Cortex of kidney (tissue), 1 donor: ENCODE measurements at places on chromosomes 5 and 9.

GRCh38 chr9:72065076-72065475 is 4.7 kb upstream of the C9orf57 start:
- no peak for DNase-seq

GRCh38 chr5:103598997-103599566 is 36.5 kb upstream of the NUDT12 start:
- no peak for DNase-seq

DNA sequence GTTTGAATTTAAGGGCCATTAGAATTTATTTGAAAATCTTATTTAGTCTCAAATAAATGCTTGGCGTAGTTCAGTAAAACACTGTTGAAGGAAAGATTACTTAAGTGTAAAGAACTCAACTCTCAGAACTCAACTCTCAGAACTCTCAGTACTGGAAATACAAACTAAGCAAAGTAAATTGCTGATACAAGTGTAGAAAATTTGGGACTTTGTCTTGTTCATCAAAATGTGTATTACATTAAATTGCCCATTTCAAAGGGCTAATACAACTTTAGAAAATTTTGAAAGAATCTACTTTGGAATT is 99.4 kb downstream of the CSNK1G3 start:
- DNase-seq: no peak

GRCh38 chr5:128773378-128773777 is 191.9 kb upstream of the SLC27A6 start:
- no peak for DNase-seq

DNA sequence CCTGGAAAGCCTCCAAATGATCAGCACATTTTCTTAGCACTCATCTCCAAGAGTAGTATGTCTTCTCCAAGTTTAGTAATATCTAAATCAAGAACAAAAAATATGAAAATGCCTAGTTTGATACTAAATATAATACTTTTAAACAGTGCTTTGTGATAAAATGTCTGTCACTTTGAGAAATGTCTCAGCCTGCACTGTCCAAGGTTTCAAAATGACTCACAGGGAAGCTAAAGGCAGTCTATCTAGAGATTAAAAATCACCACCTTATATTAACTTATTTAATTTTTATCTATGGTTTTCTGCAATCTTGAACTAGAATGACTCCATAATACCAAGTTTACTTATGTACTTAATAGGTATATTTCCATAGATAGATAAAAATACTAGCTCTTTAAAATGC is 633.0 kb upstream of the C9orf72 start:
- DNase-seq: no peak

GRCh38 chr5:125042261-125042890 is 295.9 kb upstream of the ZNF608 start:
- no peak for DNase-seq

DNA sequence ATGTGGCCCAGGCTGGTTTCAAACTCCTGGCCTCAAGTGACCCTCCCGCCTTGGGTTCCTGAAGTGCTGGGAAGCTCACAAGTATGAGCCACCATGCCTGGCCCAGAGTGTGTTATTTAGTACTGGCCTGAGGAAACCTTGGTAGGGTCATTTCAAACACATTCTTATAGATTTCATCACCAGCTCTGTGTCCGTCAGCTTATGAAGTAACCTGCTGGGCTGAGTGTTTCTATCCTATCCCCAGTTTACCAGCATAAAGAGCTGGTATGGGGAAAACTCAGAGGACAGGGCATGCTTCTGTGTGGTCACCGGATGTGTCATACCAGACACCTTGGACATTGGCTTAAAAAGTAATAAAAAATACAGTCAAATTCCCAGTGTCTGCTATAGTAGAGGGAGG is 45.3 kb downstream of the PTPN3 start:
- DNase-seq: no peak

DNA sequence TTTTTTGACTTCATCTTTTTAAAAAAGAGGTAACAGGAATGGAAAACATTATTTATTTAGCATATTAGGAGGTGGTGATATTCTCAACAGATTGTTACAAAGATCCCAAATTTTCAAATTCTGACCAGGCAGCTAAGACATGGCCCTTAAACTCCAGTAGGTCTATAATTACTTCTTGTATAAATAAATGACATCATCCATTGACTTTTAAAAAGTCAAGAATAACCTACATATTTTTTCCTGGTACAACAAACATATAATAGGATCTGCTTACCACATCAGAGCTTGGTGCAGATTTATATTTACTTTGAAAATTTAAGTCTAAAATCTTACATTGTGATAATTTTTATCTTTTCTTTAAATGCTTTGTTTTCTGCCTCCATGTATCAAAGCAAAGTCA is 92.2 kb upstream of the TRPM3 start:
- DNase-seq: no peak

DNA sequence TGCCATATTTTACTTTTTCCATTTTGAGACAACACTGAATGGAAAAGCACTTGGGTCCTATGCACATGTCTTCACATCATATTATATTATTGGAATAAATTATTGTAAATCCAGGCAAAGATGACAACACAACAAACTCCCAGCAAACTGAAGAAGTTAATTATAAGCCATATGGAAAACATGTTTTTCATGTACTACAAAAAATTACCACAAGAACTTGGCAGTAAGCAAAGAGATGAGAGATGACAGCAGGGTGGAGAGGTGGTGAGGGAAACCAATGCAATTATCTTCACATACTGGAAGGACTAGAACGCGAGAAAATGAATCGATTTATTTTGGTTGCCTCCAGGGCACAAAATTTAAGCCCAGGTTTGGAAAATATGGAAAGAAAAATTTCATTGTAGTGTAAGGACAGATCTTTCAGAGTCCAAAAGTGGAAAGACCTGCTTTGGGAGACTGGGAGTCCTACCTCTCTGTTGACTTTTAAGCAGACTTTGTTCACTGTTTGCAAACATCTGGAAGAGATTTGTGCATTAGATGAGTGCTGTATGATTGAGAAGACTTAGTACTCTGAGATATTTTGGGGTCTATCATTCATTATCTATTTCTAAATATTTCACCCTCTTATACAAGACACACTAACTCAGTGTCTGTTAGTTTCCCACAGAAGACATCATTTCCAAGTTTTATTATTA is 138.0 kb downstream of the TMEM232 start:
- no peak for DNase-seq

GRCh38 chr5:50710838-50711237 is 44.4 kb downstream of the PARP8 start:
- no peak for DNase-seq

DNA sequence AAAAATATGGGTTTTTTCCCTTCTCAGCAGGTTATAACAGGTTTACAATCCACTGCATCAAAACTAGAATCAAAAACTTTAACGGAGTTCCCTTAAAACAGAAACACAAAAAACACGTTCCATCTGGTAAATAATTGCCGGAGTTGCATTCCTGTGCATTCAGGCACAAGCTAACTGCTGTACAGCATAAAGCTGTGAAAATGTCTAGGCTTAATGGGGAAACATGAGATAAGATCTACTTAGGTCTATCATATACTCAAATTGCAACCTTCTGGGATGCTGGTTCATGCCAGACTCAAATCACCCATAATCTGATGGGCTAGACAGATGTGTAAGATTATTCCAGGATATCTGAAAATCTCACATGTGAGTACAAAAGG is 265.3 kb downstream of the DOCK8 start:
- no peak for DNase-seq

DNA sequence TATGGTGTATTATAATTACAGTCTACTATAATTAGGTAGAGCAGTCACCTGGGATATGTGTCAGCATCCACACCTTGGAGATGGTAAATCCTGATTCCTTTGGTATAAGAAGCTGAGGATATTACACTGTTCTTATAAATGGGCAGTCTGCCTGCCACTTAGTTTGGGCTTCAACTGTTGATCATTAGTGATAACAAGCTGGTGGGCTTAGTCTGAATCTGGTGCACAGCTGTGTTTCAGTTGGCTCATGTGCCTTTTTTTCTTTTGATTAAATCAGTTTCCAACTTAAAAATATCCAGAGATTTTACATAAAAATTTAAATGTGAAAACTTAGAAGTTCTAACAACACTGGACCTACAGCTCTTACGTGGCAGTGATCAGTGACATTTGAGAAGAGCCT is 21.2 kb downstream of the LVRN start:
- no peak for DNase-seq

DNA sequence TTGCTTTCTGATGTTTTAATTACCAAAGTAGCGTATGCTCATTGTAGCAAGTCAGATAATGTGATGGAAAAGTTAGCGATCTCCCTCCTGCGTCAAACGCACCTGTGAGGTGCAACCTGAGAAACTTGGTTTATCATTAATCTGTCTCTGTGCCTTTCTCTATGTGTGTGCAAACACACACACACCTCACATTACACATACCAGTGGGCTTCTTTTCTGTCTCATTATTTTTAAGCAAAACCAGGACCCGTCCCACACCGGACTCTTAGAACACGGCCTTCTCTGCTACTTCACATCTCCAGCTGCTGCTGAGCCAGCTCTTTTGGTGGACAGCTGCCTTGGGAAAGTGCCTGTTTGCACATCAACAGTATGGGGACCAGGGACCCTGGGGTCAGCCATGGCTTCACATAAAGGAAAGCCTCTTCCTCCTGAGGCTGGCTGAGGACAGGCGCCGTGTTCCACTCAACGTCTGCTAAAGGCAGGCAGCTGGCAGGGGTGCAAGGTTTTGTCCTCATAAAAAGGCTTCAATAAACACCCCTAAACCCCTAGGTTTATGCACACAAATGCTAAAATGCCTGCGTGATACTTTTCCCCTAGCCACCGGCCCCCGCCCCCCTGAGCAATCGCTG is 44.2 kb downstream of the MRPL36 start:
- no peak for DNase-seq

GRCh38 chr9:89920131-89920530 is 315.3 kb downstream of the GADD45G start:
- no peak for DNase-seq

GRCh38 chr9:75372499-75373268 is 284.4 kb downstream of the OSTF1 start:
- no peak for DNase-seq

DNA sequence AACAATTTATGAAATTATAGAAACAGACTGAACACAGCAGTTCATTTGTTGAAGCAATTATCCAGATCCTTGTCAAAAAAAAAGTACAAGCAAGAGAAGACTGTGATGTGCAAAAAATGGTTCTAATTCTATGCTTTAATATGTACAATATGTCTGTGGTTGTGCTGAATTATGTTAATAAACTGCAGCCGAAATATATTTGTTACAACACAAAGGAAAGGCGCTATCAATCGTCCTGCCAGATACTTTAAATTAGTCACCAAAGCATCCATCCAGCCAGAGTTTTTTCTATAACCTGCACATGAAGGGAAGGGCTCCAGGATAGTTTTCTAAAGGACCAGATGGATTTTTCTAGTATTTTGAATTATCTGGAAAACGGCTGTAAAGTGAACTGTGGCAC is 259.5 kb downstream of the BNC2 start:
- no peak for DNase-seq
